Non-pigmented ciliary epithelial cell (primary cell): ENCODE measurements at places on chromosomes 16 and 17.

- DNase-seq: no peak
Observed at GRCh38 chr17:58344047-58344790, 7.8 kb downstream of the SUPT4H1 start.

DNA sequence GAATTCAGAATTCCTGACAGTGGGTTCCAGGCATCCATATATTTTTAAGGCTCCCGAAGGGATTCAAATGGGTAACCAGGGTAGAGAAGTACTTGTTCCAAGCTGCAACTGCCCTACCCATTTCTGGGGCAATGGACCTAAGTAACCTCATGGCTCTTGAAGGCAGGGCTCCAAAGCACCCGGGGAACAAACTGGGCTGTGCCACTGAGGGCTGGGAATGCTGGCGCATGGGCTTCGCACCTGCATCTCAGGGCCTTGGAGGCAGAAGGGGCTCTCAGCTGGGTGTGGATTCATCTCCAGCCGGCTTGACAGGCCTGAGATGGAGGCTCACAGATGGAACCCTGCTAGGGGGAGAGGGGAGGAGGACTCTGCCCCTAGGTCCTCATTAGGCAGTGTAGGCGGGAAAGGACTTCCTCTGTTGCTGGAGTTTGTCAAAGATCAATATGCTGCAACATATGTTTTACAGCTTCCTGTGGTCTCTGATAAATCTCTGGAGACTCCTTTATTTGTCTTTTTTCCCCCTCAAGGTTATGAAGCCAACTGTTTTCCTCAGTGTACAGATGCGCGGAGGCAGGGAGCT, 232.3 kb upstream of the NLRP1 start:
- no peak for DNase-seq

GRCh38 chr16:10228779-10229178, 46.6 kb upstream of the GRIN2A start:
- DNase-seq: no peak

GRCh38 chr17:2043785-2044184, 2.0 kb downstream of the OVCA2 start:
- DNase-seq: no peak

GRCh38 chr17:8152112-8152775, at the start of gene PER1:
PER1 (minus strand) TSS chr17:8152404; CDS start chr17:8150706, 1,698 bp downstream.
- DNase-seq: peak; percentile 71

- no peak for DNase-seq
Observed at GRCh38 chr16:2252806-2253148, 1.4 kb upstream of the ECI1 start.

DNA sequence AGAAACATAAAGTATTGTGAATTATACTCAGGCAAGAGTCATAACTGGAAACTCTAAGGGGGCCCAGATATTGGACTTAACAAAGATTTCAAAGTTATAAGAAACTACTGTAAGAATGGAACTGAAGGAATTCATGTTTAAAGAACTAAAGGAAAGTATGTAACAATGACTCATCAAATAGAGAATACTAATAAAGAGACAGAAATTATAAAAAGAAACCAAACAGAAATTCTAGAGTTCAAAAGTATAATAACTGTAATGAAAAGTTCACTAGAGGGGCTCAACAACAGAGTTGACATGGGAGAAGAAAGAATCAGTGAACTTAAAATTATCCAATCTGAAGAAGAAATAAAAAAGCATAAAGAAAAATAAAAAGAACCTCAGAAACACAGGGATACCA, 55.4 kb downstream of the ADCY9 start:
- no peak for DNase-seq

- DNase-seq: no peak
Observed at GRCh38 chr17:77470800-77471733, 330.3 kb downstream of the SEC14L1 start.
